ENCODE measurements at places on chromosomes 6 and 20.
A peak's percentile ranks its signal among the peaks of the same experiment; 100 is the strongest.

- no peak for DNase-seq
Measured at GRCh38 chr6:152244998-152245630, 392.0 kb downstream of the SYNE1 start.

DNA sequence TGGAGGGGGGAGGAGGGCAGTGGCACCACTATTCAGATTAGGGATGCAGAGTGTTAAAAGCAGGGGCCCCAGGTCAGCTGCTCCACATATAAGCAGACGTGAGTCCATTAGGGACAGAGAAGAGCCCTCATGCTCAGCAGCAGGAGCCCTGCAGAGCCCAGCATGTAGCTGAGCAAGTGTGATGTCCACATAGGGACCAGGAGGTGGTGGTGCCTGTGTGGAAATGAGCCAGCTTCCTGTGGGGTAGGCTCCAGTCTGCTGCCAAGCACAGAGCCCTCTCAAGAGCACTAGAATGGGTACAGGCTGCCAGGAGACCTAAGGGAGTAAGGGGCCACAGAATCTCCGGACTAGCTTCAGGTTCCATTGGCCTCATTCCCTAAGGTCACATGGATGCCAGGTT, 57.9 kb upstream of the MLN start:
- peak; percentile 15 for DNase-seq

DNA sequence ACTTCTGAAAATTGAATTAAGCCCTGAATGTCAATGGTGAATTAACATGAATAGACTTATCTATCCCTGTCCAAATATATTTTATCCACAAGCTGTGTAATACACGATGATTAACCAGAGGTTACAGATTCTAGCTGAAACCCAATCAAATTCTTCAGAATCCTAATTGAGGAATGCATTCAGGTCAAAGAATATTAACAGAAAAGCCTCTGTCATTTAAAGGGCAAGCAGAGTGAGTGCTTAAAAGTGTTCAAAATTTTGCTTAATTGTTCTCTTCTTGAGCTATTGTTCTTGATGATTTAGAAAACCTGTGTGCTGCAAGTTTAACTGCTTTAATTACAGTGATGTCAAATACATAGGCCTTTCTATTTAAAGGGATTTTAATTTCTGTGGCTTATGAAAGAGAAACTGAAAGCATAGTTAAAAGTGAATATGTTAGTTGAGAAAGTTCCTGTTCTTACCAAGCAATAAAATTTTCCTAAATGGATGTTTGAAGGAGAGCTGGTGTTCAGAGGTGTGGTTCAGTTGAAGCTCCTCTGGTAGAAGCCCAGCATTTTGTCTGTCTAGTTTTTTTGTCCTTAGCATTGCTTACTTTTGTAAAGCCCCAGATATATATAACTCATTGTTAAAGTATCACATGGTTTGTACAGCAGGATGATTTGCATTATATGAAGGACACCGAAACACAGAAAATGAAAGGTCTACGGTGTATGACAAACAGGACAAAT, 466.3 kb upstream of the PLCB4 start:
- peak; percentile 21 for DNase-seq

GRCh38 chr20:52975803-52976531, 3.8 kb downstream of the TSHZ2 start:
- no peak for DNase-seq

- no peak for DNase-seq
Measured at GRCh38 chr6:29828471-29828797, 809 bp downstream of the HLA-G start.

DNA sequence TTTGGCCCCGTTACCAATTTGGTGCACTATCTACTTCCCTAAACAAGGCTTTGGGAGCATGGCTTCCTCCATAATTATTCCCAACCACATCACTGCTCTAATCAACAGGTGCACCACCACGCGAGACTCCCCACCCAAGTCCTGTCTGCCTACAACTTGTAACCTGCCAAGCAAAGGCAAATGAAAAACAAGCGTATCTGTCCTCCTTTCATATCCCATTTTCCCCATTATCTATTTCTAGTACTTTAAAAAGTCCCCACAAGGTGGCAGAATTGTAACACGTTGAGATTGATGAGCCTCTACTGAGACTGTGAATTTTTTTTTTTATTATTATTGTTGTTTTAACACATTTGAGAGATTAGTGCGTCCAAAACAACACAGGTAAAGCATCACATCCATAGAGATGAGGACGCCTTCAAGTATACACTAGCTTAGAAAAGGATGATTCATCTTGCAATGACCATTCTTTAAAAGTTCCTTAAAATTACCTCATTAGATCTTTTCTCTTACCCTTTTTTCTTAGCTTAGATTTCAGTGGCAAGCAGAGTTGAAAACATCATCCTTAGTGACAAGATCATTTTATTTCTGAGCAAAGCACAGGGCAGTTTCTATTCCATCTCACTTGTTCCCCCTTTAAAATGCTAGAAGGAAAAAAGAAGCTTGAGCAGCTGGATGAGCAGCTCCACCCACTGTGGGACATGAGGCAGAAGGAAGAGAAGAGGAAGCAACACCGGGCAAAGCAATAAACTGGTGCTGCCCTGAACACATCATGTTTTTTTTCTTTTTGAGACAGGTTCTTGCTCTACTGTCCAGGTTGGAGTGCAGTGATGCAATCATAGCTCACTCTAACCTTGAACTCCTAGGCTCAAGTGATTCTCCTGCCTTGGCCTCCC, 210.8 kb downstream of the ARHGAP18 start:
- peak; percentile 72 for DNase-seq

- DNase-seq: peak; percentile 41
Measured at GRCh38 chr6:74606582-74607071, 599.2 kb downstream of the COL12A1 start.

DNA sequence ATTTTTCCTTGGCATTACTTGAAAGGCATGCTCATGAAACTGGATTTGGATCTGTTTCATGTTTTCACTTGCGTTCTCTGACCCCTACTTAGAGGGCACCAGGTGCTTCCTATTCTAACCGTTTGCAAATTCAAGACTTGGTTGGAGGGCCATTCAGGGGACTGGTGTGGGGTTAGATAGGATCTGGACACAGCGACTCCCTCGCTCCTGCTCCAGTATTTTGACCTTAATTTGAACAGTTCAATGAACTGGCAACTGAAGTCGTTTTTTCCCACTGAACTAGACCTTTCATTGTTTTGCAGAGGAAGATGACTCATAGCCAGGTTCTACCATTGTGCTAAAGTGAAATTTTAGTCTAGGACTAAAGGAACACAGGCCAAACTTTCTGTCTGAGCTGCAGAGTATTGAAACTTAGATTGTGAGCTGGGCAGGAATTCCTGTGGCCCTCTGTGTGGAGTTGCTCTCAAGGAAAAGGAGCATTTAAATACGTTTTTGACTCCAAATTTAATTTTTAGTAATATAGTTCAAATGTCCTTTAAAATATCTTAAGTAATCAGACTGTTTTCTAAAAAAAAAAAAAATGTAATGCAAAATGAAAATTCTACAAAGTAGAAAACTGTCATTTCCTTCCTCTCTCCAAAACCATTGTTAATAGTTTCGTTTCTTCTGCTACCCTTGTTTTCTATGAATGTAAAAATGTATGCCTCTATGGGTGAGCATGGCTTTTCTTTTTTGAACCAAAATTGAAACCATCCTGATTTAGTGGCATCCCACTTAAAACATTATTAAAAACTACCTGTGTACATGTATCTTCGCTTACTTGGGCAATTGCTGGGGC, 64.8 kb downstream of the UTRN start:
- peak; percentile 49 for DNase-seq

- DNase-seq: no peak
Measured at GRCh38 chr6:684831-685636, 7.9 kb downstream of the EXOC2 start.

DNA sequence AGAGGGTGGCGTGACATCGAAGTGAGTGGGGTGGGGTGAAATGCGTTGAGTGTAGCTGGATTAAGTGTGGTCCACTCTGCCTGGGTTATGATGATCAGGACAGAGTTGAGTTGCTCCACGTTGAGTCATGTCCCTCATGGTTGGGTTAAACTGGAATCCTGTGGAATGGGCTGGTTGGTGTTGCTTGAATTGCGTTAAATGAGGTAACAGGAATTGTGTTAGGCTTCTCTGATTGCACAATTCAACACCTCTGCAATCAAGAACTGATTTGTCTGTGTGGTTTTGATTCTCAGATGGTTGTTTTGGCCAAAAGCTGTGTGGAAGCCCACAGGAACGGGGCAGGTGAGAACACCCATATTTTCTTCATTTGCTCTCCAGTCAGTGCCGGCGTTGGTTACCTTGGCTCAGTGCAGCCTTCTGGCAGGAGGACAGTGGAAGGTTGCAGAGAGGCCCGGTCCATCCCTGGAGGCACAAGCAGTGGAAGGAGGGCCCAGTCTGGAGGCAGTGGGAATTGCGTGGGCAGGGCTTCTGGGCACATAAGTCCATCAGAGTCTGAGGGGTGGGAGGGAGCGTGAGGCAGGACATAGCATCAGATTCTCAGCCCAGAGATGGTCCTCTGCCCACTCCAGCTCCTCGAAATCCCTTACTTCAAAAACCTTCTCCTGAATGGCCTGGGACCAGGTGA, 11.6 kb downstream of the NOTCH4 start:
- DNase-seq: no peak

- no peak for DNase-seq
Measured at GRCh38 chr6:18405477-18406293, 18.5 kb downstream of the RNF144B start.

DNA sequence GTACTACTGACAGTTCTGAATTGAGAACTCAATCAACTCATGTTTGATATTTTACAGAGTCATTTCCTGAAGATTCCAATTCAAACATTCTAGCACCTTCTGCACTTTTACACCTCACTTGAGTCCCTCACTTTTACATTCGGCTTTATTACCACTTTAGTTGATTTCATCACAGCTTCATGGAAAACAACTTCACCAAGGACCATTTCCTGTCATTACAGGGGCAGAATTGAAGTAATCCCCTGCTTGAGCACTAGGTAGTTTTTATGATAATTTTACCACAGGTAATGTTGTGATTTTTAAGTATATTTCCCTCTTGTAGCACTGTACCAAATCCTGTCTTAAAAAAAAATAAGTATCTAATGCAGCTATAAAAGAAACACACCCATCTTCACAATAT, 312.9 kb downstream of the BTBD9 start:
- DNase-seq: no peak

DNA sequence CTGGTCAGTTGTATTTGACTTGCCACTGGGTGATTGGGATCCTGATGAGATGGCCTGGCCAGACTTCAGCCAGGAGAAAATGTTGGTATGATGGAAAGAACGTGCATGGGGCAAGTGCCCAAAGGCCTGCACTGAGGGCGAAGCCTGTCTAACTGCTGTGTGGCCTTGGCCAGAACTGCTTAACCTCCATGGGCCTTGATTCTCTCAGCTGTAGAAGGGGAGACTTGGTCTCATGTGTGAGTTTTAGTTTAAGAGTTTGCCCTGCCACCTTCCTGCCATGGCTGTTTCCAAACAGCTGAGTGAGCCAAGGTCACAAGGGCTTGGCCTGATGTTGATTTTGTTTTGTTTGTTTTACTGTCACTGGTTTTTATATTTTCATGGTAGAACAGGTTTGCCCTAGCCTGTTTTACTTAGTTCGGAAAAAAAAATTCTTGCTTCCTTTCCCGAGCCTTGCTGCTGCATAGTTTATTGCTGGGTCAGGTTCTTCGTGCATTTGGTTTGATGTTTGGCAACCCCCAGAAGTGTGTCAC, 35.3 kb downstream of the DSTN start:
- DNase-seq: no peak

- peak; percentile 69 for DNase-seq
Measured at GRCh38 chr6:32885698-32886286, 31.8 kb downstream of the PSMB9 start.

DNA sequence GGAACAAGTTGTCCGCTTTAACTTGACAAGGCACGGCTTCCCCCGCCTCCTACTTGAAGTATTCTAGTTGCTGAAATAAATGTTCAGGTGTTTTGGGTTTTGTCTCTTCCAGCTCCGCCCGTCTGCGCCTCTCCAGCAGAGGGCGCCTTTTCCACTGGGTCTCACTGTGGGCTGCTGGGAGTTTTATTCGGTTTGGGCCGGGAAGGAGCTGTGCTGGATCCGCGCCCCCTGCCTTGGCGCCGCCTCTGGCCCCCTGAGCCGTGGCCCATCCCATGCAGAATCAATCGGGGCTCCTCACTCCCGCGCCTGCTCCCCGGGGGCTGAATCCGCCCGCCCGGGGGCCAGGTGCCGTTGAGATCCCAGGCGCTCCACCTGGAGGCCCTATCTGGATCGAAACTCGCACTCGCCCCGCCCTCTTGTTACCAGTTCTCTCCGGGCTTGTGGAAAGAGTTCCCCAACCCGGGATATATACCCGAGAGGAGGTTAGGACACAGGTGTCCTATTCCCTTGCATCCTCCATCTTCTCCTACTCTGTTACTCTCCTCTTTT, 51.0 kb upstream of the TCF21 start:
- DNase-seq: peak; percentile 10

- no peak for DNase-seq
Measured at GRCh38 chr20:24043294-24043693, 54.7 kb upstream of the GGTLC1 start.

DNA sequence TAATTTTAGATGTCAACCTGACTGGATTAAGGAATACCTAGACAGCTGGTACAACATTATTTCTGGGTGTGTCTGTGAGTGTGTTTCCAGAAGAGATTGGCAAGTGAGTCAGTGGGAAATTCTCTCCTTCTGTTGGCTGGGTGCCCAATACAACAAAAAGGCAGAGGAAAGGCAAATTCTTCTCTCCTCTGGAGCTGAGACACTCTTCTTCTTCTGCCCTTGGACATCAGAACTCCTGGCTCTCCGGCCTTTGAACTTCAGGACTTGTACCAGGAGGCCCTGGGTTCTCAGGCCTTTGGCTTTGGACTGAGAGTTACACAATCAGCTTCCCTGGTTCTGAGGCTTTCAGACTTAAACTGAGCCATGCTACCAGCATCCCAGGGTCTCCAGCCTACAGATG, 7.8 kb upstream of the BTN3A1 start:
- no peak for DNase-seq

DNA sequence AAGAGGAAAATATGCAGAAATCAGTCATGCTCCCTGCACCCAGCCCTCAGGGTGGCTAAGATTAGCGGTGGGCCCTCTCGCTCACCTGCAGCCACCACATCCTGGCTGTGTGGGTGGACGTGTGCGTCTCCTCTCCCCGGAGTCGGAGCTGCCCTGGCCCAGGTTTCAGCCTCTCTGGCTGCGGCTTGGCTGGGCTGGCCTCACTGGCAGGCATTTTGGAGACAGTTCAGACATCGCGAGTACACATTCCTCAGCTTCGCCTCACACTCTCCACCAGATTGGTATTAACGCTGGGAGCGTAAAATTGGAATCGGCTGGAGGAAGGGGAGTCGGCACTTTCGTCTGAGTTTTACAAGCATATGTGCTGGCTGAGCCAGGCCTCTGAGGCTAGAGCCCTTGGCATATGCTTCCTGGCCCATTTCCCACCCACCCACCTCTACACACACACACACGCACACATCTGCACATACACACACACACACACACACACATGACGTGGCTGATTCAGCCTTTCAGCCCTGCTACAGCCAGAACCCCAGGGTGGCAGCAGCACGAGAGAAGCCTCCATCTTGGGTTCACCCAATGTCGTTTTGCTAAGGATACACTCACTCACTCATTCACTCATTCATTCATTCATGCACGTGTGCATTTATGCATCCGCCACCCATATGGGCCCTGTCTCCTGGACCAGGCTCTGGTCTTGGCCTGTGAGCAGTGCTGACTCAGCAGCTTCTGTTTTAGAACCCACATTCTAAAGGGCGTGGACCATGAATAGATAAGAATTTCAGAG, 42.9 kb downstream of the BCAS4 start:
- no peak for DNase-seq
